ENCODE measurements at places on chromosomes 16 and 17. TPM values are rescaled to one million over a fixed set of nuclear protein-coding genes. Genes with fewer than 3 reads are reported as not detected.

Gene GSDMA
- total RNA-seq, result 0.66 TPM

Gene GSG1L2
- total RNA-seq, result not detected

Gene HOXB9
- total RNA-seq, result not detected

Gene KCNJ16
- total RNA-seq, result not detected

Gene MEIOB
- not detected for total RNA-seq

Gene DHX58
- total RNA-seq, result 30.3 TPM

Gene PRSS27
- total RNA-seq, result 1.3 TPM

Gene C16orf90
- not detected for total RNA-seq

Gene TAT
- total RNA-seq, result not detected

Gene KIF19
- 0.78 TPM for total RNA-seq

Gene VWA3A
- not detected for total RNA-seq

Gene SERPINF2
- 0.26 TPM for total RNA-seq

Gene SLC13A2
- total RNA-seq, result not detected

Gene IRX5
- not detected for total RNA-seq

Gene RARA
- total RNA-seq, result 63.5 TPM

Gene B9D1
- 2.7 TPM for total RNA-seq

Gene KRTAP4-5
- total RNA-seq, result not detected

Gene RPL38
- total RNA-seq, result 1,337 TPM

Gene DUSP3
- total RNA-seq, result 9.7 TPM

Gene TEKT3
- not detected for total RNA-seq

Gene CRYM
- not detected for total RNA-seq
